T-helper 9 cell (primary cell): ENCODE measurements at places on chromosomes 3 and 15.

GRCh38 chr3:193559100-193559499 is 4.4 kb upstream of the ATP13A4 start:
- DNase-seq: no peak

GRCh38 chr15:30978328-30978727 is 13.1 kb downstream of the MTMR10 start:
- DNase-seq: no peak

DNA sequence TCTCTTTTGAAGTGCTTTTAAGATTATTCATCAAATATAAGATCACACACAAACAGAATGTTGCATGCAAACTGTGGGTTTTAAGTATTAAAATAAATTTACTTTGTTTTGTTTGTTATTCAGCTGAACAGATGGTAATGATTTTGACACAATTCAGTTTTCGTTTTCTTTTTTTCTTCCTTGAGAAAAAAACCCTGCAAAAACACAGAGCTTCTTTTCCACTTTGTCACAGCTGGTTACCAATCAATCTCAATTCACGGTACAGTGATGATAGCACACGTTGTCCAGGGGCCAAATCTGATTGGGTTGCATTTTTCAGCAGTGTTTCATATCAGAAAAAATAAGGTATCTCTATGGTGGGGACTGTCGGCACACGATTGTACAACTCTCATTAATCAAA is 473.6 kb downstream of the ROBO2 start:
- DNase-seq: no peak

GRCh38 chr3:143084856-143085731 is 34.5 kb upstream of the CHST2 start:
- DNase-seq: no peak

- no peak for DNase-seq
These were observed 418.6 kb upstream of the MDFIC2 start for GRCh38 chr3:70731046-70731445.

DNA sequence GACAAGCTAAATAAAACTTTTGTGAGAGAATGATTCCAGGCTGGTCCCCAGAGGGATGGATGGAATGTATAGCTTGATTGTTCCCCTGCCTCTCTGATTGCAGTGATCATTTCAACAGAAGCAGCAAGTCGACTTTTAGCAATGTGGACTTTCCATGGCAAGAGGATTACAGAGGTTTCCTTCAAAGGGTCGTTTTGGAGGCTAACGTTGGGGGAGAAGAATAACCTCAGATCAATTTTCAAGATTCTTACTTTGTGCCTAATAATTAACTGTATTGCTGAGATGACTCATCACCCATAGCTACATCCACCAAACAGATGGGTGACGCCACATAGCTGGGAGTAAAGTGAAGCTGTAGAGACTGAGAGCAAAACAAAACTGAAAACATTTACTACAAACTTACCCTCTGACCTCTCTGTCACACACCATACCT is 79.9 kb downstream of the GTPBP8 start:
- DNase-seq: no peak

DNA sequence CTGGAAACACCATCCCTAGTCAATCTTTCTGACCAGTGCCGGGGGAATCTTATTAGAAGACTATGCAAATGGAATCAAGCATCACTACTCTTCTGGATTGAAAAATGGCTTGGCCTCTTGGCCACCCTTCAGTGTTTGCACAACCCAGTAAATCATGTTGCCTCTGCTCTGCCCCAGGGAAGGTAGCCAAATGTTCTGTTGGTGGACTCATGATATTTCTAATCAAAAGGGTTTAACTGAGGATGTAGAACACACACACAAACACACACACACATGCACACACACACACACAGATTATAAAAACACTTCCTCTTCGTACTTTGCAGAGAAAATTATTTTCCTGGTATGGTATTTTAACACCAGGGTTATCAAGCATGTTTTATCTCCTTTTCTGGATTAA is 7.9 kb downstream of the RBP2 start:
- no peak for DNase-seq

- no peak for DNase-seq
These were observed 236.4 kb downstream of the UACA start for GRCh38 chr15:70526974-70527325.

- DNase-seq: no peak
These were observed 304.7 kb downstream of the SUCLG2 start for GRCh38 chr3:67349551-67350174.

GRCh38 chr15:100767001-100767825 is 112.4 kb upstream of the ALDH1A3 start:
- DNase-seq: no peak

DNA sequence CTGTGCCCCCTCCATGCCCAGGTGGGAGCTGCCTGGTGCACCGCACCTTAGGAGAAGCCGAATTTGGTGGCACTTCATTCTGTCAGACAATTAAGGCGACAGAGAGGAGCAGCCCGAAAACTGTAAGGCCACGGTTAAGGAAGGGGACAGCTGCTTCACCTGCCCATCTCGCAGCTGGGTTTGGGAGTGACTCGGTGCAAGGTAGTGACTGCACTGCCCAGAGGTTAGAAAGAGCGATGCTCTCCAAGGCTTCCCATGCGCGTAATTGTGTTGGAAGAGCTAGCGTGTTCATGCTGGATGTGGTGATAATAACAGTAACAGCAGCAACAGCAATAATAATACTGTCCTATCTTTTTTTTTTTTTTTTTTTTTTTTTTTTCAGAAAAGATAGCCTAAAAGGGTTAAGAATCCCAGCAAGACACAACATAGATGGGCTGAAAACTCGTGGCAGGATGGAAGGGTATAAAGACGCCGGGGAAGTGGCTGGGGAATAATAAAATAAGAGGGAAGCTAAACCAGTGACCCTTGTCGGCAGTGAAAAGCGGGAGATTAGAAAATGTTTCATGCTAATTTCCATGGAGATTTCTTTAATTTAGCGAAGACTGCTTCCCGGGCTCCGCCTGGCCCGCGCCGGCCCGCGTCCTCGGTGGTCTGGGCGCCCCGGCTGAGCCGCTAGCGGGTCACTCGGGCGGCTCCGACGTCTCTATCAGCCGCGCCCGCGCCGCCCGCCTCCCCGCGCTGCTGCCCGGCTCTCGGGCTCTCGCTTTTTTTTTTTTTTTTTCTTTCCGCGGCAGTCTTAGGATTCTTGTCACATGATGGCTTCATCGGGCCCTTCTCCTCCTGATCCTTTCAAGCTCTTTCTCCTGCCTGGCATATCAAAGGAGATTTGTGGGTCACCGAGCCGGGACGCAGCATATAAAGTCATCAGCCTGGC is 617.1 kb downstream of the NR2F2 start:
- DNase-seq: no peak

DNA sequence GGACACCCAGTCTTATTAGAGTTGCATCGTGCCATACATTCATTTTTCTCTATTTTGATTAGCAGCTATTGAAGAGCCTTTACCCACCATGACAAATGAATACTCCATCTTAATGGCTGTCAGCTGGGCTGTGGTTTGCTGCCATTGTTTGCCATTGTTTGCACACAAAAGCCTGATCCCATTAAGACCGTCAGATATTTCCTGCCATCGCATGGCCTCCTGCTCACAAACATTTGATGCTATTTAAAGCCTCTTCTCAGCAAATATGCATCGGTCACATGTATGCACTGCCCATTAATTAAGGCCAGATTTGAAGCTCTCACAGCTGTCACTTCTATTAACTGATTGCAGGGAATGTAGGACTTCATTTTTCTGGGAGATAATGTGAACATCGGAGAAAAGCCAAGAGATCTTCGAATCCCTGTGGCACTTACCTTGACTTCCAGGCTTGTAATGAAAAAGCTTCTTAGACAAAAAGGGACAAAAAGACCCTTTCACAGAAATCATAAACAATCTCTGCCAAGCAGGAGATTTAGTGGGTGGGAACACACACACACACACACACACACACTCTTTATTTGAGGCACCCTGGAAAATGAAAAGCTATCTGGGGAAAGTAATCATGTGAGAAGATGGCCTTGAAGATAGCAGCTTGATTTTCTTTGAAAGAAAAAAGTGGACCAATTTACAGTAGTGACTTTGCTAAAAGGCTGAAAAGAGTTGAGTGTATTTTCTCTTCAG is 175.4 kb upstream of the NR2E3 start:
- no peak for DNase-seq
